Inflammatory macrophage (primary cell): ENCODE measurements at places on chromosomes 12 and 14.

GRCh38 chr12:27919671-27920235, 52.8 kb downstream of the PTHLH start:
- no peak for DNase-seq

- no peak for DNase-seq
These were observed 897.9 kb downstream of the BCL11B start for GRCh38 chr14:98374136-98374535.

DNA sequence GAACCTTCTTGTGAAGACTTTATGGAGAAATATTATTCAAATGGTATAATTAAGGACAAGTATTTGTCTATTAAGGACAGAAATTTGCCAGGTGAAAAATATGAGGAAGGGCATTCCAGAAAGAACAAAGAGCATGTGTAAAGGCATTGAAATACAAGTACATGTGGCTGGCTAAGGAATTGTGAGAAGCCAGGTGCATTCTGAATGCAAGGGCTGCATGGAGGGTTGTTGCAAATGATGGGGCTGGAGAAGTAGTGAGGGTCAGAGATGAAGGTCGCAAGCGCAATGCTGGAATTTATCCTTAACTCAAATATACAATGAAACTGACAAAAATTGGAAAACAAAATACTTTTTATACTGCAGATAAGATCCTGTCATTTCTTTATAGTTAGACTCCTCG, 437.7 kb downstream of the ADAMTS20 start:
- no peak for DNase-seq

GRCh38 chr12:48028541-48029431, 24.5 kb upstream of the COL2A1 start:
- no peak for DNase-seq

DNA sequence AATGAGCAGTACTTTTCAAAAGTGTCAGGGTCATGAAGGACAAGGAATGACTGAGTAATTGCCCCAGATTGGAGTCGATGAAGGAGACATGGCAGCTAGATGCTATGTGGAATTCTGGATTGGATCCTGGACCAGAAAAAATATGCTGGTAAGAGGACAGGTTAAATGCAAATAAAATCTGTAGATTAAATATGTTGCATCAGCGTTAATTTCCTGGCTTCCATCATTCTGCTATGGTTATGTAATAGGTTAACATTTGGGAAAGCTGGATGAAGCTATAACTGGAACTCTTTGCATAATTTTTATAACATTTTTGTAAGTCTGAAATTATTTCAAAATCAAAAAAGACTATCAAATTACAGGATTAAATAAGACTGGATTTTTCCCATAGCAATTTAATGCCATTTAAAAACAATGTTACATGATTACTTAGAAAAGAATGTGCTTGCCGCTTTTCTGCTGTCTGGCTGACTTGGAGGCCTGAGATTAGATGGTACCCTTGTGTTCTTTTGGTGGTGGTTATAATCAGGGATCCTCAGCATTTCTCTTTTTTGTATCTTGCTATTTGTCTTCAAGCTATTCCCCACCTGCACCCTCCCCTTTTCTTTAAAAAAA, 65.1 kb downstream of the FBXW8 start:
- DNase-seq, result no peak

GRCh38 chr14:80924365-80925103, 17.0 kb downstream of the CEP128 start:
- no peak for DNase-seq

DNA sequence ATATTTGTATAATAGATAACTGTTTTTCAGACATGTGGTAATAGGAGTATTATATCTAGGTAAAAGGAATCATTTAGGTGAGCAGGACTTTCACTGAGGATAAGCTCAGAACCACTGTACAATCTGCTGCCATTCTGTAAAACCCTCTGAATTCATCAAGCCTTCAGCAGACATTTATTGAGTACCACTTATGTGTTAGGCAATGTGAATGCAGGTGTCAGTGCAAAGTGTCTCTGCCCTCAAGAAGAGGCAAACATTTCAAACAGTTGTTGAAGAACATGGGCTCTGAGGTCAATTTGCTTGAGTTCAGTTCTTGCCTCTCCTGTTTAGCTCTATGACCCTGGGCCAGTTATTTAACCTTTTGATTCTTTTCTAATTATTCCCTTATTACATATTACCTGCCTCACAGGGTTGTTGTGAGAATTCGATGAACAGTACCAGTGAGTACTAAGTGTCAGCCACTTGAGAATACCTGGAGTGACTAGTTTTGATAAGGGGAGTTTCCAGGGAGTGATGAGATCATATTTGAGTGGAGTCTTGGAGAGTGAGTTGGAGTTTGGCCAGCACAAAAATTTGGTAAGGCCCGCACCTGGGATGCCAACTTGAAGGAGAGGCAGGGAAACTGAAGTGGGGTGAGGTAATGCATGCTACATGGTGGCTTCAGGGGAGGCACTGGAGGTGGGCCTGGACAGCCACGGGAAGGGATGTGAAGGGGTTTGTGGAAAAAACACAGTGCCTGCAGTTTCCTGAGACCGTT, 33.7 kb downstream of the RASSF8 start:
- no peak for DNase-seq

DNA sequence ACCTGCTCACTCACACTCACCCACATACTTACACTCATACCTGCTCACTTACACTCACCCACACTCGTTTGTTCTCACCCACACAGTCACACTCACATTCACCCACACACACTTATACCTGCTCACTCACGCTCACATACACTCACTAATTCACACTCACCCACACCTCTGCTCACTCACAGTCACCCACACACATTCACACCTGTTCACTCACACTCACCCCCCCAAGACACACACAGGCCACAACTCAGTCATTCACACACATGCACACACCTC, 436.2 kb downstream of the BCL11B start:
- DNase-seq, result no peak

- DNase-seq, result no peak
These were observed 848.0 kb downstream of the DIO2 start for GRCh38 chr14:79363291-79363690.

DNA sequence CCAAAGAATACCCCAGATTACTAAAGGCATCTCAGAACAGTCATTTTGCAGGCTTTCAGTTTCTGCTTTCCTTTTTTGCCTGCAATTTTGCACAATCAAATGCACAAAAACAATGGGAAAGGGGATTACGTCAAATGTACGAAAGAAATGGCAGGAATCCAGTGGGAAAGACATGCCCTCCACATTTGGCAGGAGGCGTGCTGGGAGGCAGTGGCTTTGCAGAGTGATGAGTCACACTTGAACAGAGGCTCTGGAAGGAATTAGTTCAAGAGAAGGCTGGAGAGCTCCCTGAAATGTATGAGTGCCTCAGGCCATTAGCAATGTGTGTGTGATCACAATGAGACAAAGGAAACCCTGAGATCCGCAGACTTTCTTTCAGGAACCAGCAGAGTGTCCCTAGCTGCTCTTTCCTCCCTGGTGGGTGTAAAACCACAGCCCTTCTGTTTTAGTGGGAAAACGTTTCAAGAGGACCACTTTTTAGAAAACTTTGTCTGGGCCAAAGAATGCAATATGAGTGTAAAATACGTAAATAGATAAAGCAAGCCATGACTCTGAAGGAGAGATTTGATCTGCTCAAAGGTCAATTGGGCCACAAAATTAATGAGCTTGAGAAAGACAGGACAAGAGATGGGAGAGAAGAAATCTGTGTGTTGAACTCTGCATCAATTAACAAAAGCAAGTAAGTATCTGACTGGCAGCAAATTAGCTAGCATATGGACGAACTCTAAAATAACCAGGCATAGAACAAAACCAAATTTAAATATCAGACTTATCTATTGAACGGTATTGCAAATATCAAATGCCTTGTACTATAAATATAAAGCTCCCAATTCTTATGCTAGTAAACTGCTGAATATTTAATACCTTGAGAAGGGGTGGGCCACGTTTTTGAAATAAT, 155.4 kb upstream of the PDE3A start:
- peak; percentile 78 for DNase-seq

GRCh38 chr12:95622879-95623278, 71.6 kb upstream of the USP44 start:
- no peak for DNase-seq

DNA sequence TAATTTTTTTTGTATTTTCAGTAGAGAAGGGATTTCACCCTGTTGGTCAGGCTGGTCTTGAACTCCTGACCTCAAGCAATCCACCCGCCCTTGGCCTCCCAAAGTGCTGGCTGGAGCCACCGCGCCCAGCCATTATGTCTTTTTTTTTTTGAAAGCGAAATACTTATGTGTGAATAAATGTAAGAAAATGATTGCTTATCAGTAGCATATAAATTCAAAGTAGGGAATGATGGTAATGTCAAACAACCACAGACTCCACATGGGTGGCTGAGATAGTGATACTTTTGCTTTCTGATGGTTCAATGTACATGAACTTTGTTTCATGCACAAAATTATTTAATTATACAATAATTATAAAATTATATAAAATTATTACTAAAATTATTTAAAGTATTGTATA, 75.8 kb downstream of the PAPLN start:
- DNase-seq, result no peak

- DNase-seq, result no peak
These were observed 60.0 kb downstream of the NOC4L start for GRCh38 chr12:132204063-132204792.

- DNase-seq, result peak; percentile 85
These were observed 1.3 kb downstream of the MRPS35 start for GRCh38 chr12:27711967-27712366.

GRCh38 chr14:55123852-55124639, 5.0 kb upstream of the LGALS3 start:
- DNase-seq, result no peak

GRCh38 chr12:104485651-104486362, 29.1 kb downstream of the CHST11 start:
- no peak for DNase-seq

GRCh38 chr12:72777806-72778205, 505.6 kb downstream of the TRHDE start:
- DNase-seq, result no peak

DNA sequence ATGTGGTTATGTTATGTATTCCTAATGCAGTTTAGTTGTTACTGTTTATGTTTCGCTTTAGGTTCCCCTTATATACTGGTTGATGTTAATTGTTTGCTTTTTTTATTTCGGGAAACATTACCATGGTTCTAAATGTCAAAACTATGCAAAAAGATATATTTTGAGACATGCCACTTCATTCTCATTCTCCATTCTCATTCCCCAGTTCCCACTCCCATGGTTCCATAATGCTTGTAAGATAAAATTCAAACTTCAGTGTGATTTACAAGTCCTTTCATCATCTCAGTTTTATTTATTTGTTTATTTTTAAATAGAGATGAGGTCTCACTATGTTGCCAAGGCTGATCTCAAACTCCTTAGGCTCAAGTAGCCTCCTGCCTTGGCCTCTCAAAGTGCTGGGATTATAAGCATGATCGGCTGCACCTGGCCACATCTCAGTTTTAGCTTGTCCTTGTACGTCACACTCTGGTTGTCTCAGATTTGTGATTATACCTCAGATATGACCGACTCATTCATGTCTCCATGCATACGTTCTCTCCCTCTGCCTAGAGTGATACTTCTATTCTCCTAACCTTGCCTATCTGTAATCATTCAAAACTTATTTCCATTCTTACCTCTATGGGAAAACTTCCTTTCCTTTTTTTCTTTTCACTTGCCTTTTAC, 407.8 kb upstream of the RGS6 start:
- no peak for DNase-seq

DNA sequence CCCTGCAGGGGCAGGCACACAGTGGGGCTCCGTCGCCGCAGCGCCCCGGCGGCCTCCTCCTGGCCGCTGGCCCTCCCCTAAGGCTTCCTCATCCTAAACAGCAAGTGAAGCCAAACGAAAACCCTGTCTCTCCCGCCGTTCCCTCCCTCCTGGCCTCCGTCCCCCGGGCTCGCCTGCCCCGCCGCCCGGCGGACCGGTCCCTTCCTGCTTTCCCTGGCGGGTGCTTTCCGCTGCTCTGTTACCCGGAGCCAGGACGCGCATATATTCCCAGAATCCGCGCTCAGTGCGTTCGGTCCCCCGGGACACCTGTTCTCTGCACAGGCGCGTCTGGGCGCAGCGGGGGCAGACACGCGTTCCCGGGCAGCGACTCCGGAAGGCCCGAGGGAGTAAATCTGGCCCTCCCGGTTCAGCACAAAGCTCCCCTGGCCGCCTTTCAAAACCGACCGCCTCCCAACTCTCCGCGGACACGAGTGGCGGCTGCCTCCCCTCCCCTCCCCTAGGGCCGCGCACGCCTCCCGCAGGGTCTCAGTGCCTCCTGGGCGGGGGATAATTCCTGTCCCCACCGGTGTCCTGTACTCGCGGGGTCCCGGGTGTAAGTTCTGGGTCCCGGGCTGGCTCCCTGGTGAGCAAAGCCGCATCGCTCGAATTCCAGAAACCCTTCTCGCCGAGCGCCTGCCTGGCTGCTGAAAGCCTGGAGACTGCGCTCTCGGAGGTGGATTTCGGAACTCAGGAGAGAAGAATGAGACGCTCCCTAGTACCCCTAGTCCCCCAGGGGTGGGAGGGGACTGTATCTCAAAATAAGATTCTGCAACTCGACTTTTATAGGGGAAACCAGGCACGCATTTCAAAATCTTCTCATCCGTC, 21.4 kb upstream of the CEP170B start:
- DNase-seq, result no peak

- no peak for DNase-seq
These were observed 35.3 kb upstream of the CSRNP2 start for GRCh38 chr12:51118706-51119105.
